ENCODE measurements at places on chromosomes 1 and 21. TPM values are rescaled to one million over a fixed set of nuclear protein-coding genes. Genes with fewer than 3 reads are reported as not detected.
A peak's percentile ranks its signal among the peaks of the same experiment; 100 is the strongest.

Gene LCE1E
- not detected for total RNA-seq

Gene SPATA1
- 2.3 TPM for total RNA-seq

Gene PLEKHG5
- total RNA-seq, result 33.0 TPM

- DNase-seq, result no peak
These were observed 76.3 kb downstream of the EPHB2 start for GRCh38 chr1:22786719-22787489.

GRCh38 chr1:241485145-241485544 lies 34.4 kb downstream of the FH start:
- no peak for DNase-seq

GRCh38 chr1:232752365-232752764 lies 52.9 kb upstream of the MAP10 start:
- DNase-seq, result no peak

GRCh38 chr1:243470502-243470901 lies 214.7 kb downstream of the SDCCAG8 start:
- no peak for DNase-seq

- no peak for DNase-seq
These were observed 55.3 kb downstream of the NME7 start for GRCh38 chr1:169312084-169312954.

GRCh38 chr1:8674912-8675311 lies 142.5 kb downstream of the RERE start:
- no peak for DNase-seq

- DNase-seq, result peak; percentile 75
These were observed 158.9 kb downstream of the PCBP3 start for GRCh38 chr21:45802425-45802824.

GRCh38 chr1:147892731-147893214 lies 9.8 kb upstream of the GJA8 start:
- no peak for DNase-seq

DNA sequence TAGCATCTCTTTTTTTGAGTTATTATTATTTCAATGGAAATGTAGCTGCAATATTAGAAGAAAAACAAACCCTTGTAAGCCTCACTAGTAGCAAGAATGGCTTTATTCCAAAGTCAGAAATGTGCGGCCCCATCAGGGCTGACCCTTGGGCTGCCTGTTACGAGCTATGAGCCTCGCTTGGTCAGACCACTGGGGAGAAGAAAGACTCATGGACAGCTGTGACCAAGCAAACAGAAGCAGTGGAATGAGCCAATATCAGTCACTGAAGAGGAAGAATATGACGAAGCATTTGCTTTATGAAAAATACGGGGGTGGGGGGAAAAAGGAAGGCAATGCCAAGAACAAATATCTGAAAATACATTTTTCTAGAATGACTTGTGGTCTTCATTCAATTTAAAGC lies 504.5 kb downstream of the LMO4 start:
- no peak for DNase-seq

DNA sequence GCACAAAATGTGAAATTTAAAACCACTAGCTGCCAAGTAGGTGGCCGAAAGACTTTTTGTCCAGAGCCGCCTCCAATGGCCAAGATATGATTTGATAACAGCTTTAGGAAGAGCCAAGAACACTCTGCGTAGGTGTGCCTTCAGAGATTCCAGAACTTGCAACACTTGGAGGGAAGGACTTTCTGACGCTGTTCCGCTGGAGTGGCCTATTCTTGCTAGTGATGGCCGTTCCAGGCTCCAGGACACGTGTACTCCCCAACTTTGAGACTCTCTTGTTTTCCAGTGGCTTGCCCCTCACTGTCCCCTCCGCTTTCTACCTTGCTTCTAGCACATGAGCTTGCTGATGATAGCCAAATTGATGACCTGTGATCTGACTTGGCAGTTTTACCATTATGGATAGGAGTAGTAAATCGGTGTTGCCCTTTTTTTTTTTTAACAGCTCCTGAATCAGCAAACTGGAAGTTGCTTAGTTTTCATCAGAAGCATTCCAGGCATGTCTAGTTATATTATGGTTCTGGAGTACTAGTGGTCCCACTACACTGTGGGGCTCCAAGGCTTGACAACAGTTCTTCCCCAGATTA lies 1.0 kb downstream of the PRDX6 start:
- DNase-seq, result no peak

GRCh38 chr1:215556996-215557395 lies 10.1 kb upstream of the KCTD3 start:
- DNase-seq, result no peak

DNA sequence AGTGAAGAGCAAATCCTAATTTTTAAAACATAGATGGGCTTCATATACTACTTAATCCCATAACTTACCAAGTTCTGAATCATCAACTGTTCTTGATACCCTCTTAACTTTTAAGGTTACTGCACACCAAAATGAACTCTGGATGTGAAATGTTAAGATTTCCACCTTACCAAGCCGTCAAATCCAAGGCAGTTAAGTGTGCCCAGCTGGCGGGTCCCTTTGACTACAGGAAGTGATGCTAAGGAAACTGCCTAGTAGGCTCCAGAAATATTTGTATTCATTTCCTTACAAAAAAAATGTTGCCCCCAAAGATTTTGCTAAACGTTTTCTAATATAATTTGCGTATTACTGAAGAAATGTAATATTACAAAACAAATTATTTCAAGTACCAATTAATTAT lies 10.7 kb downstream of the NRIP1 start:
- no peak for DNase-seq
